Activated T-helper 2 cell treated with anti-CD3 and anti-CD28 coated beads, Interferon-gamma antibody, Interleukin-2, Interleukin-4, amounts not matched to agents 10 μg/mL and 5 μg/mL and 100 μg/mL, durations not matched to agents 14 hours and 24 hours and 36 hours (primary cell): ENCODE measurements at places on chromosomes 7 and 10. TPM values are rescaled to one million over a fixed set of nuclear protein-coding genes. Genes with fewer than 3 reads are reported as not detected.

Gene STEAP4
- 0.39 and 0.48 TPM in 2 replicates for total RNA-seq

Gene SLC39A12
- not detected in 2 replicates for total RNA-seq

Gene PTPRN2
- total RNA-seq = 1.1 and 1.3 TPM in 2 replicates

Gene CRYGN
- total RNA-seq = not detected in 2 replicates

Gene TFPI2
- total RNA-seq = not detected in 2 replicates

Gene LUC7L2
- total RNA-seq = 150 and 151 TPM in 2 replicates

- H3K4me3 ChIP-seq = no peak overlapping the region
- no peak for DNase-seq
- no peaks in the 10 kb centered on the region for H3K4me1 ChIP-seq
- H3K27ac ChIP-seq = no peak overlapping the region
Measured at GRCh38 chr10:112708461-112708860, 241.6 kb upstream of the TCF7L2 start.

DNA sequence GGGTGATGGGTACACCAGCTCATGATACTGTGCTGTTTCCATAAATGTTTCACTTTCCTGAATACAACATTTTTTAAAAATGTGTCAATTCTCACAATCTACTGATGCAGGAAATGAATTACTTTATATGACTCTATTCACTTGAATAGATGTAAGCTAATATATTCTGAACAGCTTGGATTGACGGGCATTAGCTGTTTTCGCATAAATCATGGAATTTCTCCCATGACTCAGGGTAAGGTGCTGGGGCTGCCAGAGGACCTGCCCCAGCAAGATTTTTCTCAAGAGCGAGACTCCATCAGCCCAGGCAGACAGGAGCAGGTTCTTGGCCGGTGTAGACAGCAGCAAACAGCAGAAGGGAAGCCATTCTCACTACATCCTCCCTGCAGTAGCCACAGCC is 107.1 kb downstream of the PFKFB3 start:
- H3K27ac ChIP-seq = no peak overlapping the region
- DNase-seq = no peak
- peaks cover 14% of the 10 kb centered on the region for H3K36me3 ChIP-seq
- H3K4me3 ChIP-seq = no peak overlapping the region

GRCh38 chr10:86699991-86700840 is 31.9 kb downstream of the LDB3 start:
- no peaks in the 10 kb centered on the region for H3K36me3 ChIP-seq
- H3K27me3 ChIP-seq = peaks cover 11% of the 10 kb centered on the region
- DNase-seq = no peak
- no peaks in the 10 kb centered on the region for H3K4me1 ChIP-seq

DNA sequence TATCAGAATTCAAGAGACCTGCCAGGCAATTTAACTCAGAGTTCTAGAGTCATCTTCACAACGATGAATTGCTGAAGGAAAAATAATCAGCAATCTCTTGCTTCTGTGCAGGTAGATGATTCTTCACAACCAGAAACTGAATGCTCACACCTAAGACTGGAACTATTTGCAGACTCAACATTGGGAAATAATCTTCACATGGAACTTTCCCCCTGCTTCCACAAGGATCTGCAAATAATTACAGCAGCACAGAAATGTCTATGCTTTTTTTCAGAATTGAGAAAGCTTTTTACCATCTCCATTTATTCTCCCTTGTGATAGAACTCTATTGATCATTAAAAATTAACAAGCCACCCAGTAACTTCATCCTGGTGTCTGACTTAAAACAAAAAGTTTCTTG is 282.8 kb downstream of the AHR start:
- no peak for DNase-seq
- H3K4me1 ChIP-seq = peaks cover 2% of the 10 kb centered on the region
- no peak overlapping the region for H3K27ac ChIP-seq
- no peaks in the 10 kb centered on the region for H3K36me3 ChIP-seq
- peaks cover 13% of the 10 kb centered on the region for H3K27me3 ChIP-seq

DNA sequence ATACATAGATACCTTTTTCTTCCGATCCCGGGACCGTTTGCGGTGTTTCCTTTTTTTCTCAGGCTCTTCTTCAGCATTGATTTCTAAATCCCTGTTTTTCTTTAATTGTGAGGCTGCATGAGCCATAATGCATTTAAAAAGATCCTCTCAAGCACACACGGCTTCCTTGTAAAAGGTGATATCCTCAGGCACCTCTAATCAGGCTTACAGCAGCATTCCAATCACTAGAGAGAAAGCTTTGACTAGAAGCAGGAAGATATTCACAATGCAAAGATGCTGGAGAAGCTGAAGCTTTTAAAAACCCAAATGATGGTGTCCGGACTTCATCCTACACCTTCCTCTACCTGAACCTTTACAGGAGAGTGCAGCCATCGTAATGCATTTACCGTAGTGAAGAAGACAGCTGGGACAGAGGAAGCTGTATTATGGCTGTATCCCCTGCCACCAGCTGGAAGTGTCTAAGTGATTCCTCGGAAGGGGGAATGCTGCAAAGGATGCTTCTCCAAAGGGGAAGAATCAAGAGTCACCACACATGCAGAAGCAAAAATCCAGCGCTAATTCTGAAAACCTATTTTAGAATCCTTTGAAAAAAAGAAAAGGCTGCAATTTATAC is at the start of gene ANK3:
Gene ANK3 (minus strand): TSS at position 463 of the 613 bp plus-strand sequence. CDS start 337 bp downstream, at position 126.
- H3K4me1 ChIP-seq = peaks cover 7% of the 10 kb centered on the region
- no peaks in the 10 kb centered on the region for H3K27me3 ChIP-seq
- no peak within 1 kb of the TSS for H3K27ac ChIP-seq

- no peaks in the 10 kb centered on the region for H3K36me3 ChIP-seq
- no peak overlapping the region for H3K27ac ChIP-seq
- DNase-seq = no peak
Measured at GRCh38 chr10:43024524-43024923, 52.3 kb upstream of the RET start.

GRCh38 chr7:102082693-102083368 is 203.8 kb upstream of the SH2B2 start:
- H3K4me3 ChIP-seq = no peak overlapping the region
- H3K4me1 ChIP-seq = no peaks in the 10 kb centered on the region

- H3K4me1 ChIP-seq = no peaks in the 10 kb centered on the region
- peaks cover 2% of the 10 kb centered on the region for H3K27me3 ChIP-seq
- no peak for DNase-seq
- H3K36me3 ChIP-seq = no peaks in the 10 kb centered on the region
Measured at GRCh38 chr7:131774419-131775220, 218.2 kb upstream of the PODXL start.
